ENCODE measurements at places on chromosomes 7 and 10.

DNA sequence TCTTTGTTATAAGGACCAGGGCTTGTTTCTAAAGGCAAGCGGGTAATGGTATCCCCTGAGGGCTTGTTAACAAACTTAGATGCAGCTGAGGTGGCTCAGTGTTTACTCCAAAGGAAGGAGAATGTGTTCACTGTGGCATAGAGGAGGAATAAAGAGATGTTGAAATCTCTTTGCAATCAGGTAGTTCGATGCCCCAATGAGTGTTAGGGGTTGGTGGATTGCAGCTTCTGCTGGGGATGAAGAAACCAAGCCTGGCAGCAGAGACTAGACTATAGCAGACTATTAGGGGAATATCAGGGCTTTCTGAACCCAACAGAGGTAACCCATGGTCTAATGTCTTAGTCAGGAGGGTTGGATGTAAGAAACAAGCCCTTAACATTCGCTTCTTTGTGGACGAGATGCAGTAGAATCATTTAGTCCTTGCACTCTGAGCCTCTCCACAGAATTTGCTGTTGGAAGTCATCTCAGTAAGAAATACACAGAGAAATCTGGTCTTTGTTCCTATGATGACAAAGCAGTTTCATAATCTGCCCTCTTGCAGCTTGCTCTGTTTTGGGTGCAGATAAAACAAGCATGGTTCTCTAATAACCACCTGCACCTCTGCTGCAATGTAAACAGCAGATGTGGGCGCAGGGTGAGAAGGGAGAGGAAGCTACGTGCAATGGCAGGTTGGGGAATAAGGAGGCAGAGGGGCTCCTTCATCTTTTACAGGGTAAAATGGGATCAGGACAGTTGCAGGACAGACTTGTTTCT is 108.6 kb downstream of the NRF1 start:
- no peak for DNase-seq

- DNase-seq, result no peak
Observed at GRCh38 chr10:80100116-80100515, 21.7 kb downstream of the TMEM254 start.

GRCh38 chr10:114871379-114871778 is 49.8 kb downstream of the FHIP2A start:
- DNase-seq, result no peak

DNA sequence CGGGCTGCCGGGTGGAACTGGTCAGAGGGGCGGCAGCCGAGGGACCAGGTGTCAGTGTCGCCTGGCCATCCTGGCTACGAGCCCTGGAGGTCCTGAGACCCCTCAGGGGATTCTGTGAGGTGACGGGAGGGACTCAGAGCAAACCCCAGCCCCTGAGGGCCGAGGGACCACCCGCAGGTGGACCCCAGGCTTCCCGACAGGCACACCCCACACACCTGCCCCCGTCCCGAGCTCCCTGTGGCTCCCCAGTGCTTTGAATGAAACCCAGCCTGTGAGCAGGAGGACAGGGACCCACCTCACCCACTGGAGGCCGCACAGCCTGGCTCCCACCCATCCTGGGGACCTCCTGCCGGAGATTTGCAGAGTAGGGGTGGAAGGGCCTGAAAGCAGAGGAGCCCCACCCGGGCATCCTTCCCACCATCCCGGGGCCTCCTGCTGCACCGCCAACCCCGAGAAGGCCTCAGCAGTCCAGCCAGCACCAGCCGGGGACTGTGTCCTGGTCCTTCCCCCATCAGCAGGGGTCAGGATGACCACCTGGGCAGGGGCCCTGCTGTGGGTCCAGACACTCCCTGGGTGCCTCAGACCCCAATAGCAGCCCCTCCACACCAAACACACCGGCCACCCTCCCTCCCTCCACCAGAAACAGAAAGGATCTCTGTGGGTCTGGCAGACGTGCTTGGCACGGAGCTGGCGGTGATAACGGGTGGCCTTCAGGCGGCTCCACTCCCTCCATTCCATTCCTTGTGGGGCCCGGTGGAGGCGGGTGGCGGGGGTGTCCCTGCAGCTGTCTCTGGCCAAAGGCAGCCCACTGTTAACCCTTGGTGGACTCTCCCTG is 13.9 kb downstream of the VENTX start:
- DNase-seq, result no peak

DNA sequence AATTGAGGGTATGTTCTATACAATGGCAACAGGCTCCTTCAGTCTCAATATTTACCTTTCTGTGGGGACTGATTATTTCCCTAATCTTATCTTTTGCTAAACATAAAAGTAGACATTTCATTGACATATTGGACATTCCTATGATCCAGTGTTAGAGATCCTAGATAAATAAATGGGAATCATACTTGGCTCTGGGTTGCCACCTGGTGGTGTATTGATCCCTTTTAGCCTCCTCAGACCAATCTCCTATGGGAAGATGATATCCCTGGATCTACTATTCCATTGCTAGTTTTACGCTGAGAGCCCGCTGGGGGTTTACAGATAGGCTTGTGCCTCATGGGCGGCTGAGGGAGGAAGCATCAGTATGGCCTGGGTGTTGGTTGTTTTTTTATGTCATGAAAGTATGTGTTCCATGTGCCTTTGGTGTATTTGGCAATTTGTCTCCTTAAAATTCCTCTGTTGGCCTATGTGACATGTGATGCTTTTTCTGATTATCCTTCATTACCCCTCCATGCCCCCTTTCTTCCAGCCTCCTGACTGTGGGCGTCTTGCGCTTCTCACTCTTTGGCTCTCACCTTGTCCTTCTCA is 18.8 kb downstream of the CELF2 start:
- no peak for DNase-seq

DNA sequence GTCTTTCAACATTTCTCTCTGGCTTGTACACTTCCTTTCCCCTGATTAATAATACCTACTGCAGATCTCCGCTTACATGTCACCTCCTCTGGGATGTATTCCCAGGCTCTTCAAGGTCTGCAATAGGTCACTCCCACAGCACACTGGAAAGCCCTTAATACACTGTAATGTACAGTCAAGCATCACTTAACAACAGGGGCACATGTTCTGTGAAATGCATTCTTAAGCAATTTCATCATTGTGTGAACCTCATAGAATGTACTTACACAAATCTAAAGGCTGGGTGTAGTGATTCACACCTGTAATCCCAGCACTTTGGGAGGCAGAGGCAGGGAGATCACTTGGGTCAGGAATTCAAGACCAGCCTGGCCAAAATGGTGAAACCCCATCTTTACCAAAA is 1.9 kb downstream of the COX15 start:
- DNase-seq, result no peak

DNA sequence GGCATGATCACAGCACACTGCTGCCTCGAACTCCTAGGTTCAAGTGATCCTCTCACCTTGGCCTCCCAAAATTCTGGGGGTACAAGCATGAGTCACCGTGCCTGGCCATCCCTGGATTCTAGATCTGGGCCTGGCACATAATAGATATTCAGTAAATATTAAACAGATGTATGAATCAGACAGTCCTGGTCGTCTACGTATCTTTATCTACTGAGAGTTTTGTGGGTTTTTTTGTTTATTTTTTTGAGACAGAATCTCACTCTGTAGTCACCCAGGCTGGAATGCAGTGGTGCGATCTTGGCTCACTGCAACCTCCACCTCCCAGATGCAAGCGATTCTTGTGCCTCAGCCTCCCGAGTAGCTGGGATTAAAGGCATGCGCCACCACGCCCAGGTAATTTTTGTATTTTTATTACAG is 24.3 kb upstream of the ITGB1 start:
- DNase-seq, result no peak

- peak; percentile 43 for DNase-seq
Observed at GRCh38 chr10:117552156-117552631, 9.6 kb downstream of the EMX2 start.

DNA sequence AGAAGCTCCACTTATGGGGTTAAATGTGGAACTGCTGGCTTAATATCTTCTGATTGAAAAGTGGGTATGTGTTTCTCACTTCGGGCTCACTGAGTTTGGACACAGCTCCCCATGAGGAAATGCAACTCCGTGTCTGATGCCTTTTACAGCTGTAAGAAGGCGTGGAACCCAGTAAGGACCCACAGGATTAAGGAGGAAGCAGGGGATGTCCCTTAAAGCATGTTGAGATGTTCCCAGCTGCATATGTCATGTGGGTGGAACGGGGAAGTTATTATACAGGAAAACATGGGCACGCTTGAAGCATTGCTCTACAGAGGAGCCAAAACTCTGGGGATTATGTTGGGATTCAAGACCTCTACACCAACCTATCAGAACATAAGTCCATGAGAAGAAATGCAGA is 224.4 kb downstream of the NEBL start:
- no peak for DNase-seq

Measured in hippocampal formation (tissue), 2 donors.